Brain pericyte (primary cell): ENCODE measurements at places on chromosomes 13 and 19.

DNA sequence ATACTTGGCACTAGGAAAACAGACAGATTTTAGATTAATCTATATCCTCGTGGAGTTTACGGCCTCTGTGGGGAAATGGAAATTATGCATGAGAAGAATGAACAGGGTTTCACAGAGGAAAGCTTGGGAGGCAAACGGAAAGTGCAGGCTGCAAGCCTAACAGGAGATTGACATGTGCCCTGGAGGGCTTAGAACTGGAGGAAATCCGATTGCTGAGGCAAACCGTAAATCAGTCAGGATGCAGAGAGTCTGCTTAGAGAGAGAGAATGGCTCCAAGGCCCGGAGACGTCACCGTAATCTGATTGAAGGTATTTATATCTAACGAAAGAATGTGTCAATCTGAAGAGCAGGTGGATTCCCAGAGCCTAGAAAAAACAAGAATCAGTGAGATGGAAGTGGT, 143.2 kb downstream of the KATNAL1 start:
- DNase-seq, result no peak

- DNase-seq, result peak; percentile 36
Observed at GRCh38 chr13:28239374-28239773, 101.0 kb downstream of the PAN3 start.

GRCh38 chr13:43127827-43128226, 104.4 kb downstream of the DNAJC15 start:
- no peak for DNase-seq

GRCh38 chr13:64928696-64929499, 2301.2 kb downstream of the PCDH9 start:
- DNase-seq, result no peak

GRCh38 chr13:96988441-96988840, 5.8 kb downstream of the OXGR1 start:
- DNase-seq, result no peak

DNA sequence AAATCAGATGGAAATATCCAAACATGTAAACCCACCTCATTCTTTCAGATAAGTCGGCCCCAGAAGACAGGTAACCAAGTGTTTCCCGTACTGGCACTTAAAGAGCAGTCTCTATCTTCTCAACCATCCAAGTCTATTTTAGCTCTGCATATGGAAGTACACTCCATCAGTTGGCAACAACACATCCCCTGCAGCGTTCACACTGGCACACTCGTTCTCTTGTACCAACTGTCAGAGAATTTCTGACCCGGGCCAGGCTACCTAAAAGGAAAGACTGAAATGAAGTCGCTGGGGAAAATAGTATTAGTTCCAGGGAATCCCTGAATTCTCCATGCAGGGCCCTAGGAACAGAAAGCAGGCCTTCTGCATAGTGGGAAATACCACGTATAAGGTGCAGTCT, 109.3 kb downstream of the RXFP2 start:
- DNase-seq, result no peak

- DNase-seq, result no peak
Observed at GRCh38 chr13:58587183-58587582, 955.6 kb downstream of the PCDH17 start.

DNA sequence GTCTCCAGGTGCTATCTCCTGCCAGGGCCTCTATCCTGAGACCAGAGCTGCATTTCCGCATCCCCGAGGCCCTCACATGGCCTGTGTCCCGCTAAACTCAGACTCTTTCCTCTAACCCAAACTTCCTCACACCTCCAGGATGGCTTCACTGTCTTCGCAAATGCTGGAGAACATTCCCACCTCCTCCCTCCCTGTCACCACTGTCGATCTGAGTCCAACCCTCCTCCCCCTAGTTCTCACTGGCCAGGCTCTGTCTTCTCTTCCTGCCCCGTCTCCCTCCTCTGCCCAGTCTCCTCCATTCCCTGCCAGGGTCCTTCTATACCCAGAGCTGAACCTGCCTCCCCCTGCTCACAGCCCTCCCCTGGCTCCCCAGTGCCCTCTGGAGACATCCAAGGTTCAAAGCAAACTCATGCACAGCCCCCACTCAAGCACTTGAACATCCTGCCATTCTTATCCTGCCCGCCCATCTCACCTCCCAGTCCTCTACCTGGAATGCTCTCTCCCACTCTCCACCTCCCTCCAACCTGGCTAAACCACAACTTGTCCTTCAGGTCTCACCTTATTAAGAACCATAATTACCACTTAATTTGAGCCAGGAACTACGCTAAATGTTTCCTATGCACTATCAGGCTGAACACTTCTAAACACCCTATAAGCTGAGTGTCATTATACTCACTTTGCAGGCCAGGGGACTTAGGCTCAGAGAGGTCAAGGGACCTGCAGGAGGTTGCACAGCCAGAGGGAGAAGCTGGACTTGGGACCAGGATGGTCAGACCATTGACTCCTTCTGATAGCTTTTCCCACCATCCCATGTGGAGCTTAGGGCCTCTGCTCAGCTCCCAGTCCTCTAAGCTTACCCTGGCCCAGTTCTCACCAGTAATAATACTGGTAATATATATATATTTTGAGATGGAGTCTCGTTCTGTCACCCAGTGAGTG, 961 bp upstream of the VSIG10L start:
- DNase-seq, result no peak

GRCh38 chr19:15439821-15440641, 9.7 kb downstream of the WIZ start:
- no peak for DNase-seq

DNA sequence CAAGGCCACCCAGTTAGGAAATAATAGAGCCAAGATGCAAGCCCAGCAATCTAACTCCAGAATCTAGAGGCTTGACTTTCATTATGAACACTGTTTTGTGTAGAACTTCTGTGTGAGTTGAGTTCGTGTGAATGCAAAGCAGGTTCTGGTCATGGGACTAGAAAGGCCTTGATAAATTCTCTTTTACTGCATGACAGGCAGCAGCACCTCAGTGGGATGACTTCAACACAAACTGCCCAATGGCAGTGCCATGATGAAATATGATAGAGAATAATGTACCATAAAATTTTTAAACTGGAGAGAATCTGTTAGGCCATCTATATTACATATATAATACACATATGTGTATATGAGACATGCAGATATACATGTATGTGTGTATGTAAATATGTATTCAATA, 214.5 kb downstream of the KLF5 start:
- DNase-seq, result no peak

GRCh38 chr13:109913936-109914510, 127.6 kb upstream of the IRS2 start:
- no peak for DNase-seq

DNA sequence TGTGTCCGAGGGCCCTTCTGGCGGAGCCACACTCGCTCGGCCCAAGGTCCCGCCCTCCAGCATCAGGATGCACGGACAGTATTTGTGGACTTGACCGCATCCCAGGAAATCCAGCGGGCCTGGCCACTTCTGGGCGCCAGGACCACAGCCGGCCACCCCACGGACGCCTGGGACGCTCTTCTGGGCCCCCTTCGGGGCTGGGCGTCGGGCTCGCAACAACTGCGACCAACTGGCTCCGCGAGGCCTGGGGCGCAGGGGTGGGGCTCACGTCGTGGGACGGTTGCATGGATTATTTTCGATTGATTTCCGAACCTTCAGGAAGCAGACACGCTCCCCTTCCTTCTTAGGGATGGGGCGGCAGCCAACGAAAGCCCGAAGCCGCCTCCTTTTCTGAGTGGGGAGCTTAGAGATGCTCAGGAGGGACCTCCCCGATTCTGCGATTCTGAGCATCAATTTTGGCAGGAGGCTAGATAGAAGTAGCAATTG, 521 bp upstream of the NUP58 start:
- DNase-seq, result no peak

GRCh38 chr19:3433313-3433712, 47.0 kb downstream of the SMIM24 start:
- no peak for DNase-seq

DNA sequence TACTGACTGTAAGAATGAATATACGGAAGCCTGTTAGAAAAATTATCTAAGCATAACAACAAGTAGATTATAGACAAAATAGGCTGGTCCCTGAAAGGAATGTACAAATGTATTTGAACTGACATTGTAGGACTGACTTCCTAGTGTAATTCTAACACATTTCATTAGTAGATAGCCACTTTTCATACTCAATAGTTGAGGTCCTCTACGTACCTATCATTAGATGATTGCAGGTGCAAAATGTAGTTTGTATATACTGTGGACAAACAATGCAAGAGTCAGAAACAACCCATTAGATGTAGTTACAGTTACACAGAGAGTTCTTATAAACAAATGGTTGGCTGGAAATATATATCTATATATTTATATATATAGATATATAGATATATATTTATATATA, 402.3 kb upstream of the SLITRK6 start:
- DNase-seq, result no peak

- no peak for DNase-seq
Observed at GRCh38 chr19:48558018-48558684, 6.2 kb downstream of the SULT2B1 start.

GRCh38 chr13:81320516-81320915, 979.6 kb upstream of the SPRY2 start:
- DNase-seq, result no peak

DNA sequence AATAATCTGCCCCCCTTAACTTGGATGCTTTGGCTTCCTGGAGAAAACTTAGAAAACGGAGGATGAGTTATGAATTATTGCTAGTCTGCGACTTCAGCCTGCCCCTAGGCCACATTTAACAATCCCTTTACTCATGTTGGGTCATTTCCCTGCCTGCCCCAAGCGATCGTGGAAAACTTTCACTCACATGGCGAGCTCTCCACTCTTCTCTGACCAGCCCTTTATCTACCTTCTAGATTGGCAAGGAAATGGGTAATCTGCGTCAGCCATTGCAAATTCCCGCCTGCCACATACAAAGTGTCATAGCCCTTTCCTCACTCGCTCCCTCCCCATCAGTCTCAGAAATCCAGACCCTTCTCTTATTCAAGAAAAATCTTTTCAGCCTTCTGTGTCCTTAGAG, 154.3 kb upstream of the IRS2 start:
- DNase-seq, result no peak

DNA sequence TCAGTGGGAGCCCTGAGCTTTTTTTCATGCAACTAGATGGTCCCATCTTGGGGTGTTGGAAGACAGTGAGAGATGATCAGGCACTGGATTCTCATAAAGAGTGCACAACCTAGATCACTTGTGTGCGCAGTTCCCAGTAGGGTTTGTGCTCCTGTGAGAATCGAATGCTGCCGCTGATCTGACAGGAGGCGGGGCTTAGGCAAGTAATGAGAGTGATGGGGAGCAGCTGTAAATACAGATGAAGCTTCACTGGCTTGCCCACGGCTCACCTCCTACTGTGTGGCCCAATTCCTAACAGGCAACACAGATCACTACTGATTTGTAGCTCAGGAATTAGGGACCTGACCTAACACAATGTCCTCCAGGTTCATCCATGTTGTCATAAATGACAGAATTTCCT, 43.6 kb upstream of the UBAC2 start:
- DNase-seq, result no peak

- no peak for DNase-seq
Observed at GRCh38 chr13:106786006-106786563, 218.1 kb upstream of the ARGLU1 start.

DNA sequence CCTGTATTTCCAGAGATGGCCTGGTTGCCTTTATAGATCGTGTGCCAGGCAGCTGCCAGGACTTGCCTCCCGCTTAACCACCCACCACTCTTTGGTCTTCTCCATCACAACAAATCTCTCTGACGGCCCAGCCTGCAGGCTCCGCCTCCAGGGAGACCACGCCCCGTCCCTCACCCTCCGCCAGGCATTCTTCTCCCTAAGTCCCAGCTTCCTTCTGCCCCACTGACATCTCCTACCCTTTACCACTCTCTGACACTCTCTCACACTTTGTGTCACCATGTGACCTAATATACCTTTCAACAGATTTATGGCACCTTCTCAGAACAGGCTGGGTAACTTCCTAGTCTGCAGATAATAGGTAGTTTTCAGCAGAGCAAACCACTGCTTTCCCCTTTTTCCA, 95.1 kb downstream of the CAB39L start:
- DNase-seq, result no peak
